Activated CD4-positive, alpha-beta T cell treated with anti-CD3 and anti-CD28 coated beads for 36 hours (primary cell): ENCODE measurements at places on chromosomes 7 and 10. TPM values are rescaled to one million over a fixed set of nuclear protein-coding genes. Genes with fewer than 3 reads are reported as not detected.

The CHAT gene
- total RNA-seq, result not detected

The DGKI gene
- total RNA-seq, result 2.9 TPM

The ANKRD2 gene
- total RNA-seq, result not detected

The PRR15 gene
- not detected for total RNA-seq

The ACHE gene
- total RNA-seq, result not detected

The SLC16A9 gene
- total RNA-seq, result 1.4 TPM

DNA sequence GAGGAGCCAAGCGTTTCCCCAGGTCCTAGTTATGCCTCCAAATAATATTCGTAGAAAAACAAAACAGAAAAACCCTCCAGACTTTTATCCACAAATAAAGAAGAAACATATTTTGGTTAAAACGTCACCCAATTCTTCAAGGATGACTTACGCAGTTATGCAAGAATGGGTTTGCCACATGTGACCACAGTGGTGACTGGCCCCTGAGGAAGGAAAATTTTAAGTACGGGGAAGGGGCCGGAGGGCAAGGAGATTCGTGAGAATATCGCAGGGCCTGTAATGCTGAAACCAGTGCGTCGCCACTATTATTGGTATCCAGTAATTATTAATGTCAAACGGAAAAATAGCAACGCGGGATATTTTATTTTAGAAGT is 537 bp upstream of the MRPS24 start:
- peak; percentile 57 for DNase-seq

DNA sequence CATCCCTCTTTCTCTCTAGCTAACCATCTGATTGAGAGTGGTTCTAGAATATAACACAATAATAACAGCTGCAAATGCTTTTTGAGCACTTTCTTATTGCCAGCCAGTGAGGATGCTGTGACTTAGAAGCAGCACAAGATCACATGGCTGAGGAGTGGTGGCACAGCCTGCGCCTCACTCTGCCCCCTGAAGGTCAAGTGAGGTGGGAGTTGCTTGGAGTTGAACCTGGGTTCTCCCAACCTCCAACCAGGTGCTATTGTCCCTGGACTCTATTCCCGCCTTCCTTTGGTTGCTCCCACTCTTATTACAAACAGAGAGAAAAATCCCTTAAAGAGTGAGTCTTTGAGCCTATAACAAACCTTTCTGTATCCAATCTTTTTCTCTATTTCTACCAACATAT is 280.3 kb upstream of the PODXL start:
- no peak for DNase-seq

DNA sequence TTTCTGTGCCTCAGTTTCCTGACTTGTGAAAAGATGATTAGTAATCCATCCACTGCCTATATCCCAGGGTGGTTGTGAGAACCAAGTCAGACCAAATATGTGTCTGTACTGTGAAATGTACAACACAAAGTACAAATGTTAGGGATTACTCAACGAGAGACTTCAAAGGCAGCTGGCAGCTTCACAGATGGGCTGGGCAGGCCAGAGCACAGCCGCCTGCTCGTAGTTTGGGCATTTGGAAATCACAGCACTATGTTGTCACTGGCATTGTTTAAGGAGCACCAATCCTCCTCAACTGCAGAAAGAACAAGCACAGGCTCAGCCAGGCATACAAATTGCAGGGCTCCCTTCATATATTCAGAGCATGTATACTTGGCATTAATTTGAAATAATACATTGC is 64.5 kb upstream of the C10orf90 start:
- no peak for DNase-seq

DNA sequence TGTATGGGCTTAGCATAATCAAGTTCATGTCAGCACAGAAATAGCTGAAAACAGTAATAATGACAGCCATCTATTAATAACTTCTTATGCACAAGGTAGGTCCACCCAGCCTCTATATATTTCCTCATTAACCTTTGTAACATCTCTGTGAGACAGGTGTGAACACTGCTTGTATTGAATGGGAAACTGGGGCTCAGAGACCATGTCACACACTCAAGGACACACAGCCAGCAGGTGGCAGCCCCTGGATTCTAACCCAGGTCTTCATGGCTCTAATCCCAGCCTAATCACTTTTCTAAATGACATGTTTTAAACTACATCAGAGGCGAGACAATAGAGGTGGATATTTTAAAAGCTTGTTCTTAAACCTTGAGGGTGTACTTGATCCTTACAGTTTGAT is 591.4 kb downstream of the PARD3 start:
- peak; percentile 29 for DNase-seq

DNA sequence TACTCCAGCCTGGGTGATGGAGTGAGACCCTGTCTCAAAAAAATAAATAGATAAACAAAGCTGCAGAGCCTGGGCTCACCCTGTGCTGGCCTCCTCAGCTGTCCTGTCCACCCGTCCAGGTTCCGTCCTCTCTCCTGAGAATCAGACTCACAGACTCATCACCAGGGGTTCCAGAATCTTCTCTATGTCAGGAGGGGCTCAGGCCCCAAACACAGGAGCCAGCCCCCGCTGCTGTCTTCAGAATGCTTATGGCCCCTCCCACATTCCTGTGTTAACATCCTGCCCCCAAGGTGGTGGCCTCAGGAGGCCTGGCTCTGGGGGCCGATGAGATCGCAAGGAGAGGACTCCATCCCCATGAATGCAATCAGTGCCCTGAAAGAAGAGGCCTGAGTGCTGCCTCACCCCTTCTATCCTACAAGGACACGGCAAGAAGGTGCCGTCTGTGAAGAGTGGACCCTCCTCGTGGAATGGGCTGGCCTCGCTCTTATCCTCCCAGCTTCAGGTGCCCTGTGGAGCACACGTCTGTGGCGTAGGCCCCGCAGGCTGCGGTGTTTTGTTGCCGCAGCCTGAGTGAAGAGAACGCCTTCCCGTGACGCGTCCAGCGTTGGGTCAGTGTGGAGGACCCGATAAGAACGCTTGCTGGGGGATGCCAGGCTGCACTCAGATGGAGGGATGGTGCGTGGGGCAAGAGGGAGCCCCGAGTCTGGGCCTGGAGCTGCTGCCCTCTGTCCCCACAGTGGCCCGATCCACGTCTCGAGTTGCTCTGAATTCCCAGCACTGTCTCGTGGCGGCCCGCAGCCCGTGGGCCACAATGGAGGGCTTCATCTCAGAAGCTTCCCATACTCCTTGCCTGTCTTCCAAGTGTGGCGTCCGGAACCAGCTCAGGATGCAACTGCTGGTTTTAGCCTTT is 77.1 kb downstream of the INPP5A start:
- DNase-seq, result no peak

- no peak for DNase-seq
These were observed 42.5 kb upstream of the INPP5A start for GRCh38 chr10:132494866-132495630.

- DNase-seq, result no peak
These were observed 17.2 kb downstream of the BAZ1B start for GRCh38 chr7:73504920-73505319.

DNA sequence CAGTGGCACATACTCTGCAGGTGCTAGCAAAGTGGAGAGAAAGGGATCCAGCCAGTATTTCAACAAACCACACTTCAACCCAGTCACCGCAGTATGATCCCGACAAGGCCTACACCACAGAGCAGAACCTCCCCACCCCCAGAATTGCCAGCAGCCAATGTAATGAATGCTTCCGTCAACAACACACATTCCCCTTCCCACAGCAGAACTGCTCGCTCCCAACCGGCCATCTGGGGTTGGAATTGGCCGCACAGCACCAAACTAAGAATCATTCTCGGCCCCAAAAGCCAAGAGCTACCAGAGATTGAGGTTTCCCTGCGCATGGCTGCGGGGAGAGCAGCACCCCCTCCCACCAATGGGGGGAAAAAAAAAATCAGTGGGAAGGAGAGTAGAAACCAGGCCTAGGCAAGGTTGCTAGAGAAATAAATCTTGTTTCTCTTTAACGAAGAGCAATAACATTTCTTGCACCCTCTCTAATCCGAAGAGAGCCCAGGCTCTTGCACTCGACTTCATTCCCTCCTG is 1.1 kb downstream of the WASL start:
- peak; percentile 61 for DNase-seq

- DNase-seq, result no peak
These were observed 985.7 kb upstream of the LRRTM3 start for GRCh38 chr10:65940105-65940504.

- no peak for DNase-seq
These were observed 10.5 kb downstream of the SEMA3C start for GRCh38 chr7:80908360-80908797.

GRCh38 chr10:91705948-91706670 is 73.2 kb upstream of the PPP1R3C start:
- no peak for DNase-seq

- DNase-seq, result peak; percentile 64
These were observed 1.3 kb upstream of the BMPER start for GRCh38 chr7:33903791-33904680.

DNA sequence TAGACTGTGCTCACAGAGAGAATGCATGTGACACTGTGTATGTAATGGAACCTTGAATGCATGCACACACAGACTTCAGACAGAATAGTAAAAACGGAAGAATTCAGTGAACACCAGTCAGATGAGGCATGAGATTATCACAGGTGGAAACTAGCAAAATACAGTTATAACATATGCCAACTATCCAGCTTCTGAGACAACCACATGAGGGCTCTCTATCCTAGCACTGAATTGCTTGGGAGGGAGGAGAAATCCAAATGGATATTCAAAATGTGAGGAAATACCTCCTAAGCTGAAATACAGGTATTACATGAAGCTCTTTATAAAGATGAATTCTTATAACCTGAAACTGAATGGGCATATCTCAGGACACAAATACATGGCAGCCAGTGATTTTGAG is 30.6 kb downstream of the GARS1 start:
- DNase-seq, result no peak

DNA sequence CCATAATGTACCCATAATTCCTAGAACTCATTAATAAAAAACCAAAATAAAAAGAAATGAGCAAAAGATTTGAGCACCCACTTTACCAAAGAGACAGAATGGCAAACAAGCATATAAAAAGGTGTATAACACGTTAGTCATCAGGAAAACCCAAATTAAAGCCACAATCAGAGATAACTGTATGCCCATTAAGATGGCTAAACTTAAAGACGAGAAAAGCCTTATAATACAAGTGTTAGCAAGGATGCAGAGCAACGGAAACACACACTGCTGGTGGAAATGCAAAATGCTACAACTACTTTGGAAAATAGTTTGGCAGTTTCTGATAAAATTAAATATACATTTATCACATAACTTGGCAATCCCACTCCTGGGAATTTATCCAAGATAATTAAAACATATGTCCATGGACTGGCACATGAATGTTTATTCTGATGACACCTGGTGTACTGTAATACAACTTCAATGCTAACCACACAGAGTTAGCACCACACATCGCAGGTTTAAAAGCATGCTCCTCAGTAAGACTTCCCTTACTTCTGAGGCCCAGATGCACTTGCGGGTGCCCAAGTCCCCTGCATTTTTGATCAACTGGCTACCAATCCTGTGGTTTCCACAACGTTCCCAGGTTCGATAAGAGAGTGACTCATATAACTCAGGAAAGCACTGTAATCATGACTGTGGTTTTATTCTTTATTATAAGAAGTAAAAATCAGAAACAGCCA is 158.6 kb downstream of the SNX13 start:
- DNase-seq, result no peak

- no peak for DNase-seq
These were observed 5.8 kb downstream of the IDE start for GRCh38 chr10:92567952-92568600.

DNA sequence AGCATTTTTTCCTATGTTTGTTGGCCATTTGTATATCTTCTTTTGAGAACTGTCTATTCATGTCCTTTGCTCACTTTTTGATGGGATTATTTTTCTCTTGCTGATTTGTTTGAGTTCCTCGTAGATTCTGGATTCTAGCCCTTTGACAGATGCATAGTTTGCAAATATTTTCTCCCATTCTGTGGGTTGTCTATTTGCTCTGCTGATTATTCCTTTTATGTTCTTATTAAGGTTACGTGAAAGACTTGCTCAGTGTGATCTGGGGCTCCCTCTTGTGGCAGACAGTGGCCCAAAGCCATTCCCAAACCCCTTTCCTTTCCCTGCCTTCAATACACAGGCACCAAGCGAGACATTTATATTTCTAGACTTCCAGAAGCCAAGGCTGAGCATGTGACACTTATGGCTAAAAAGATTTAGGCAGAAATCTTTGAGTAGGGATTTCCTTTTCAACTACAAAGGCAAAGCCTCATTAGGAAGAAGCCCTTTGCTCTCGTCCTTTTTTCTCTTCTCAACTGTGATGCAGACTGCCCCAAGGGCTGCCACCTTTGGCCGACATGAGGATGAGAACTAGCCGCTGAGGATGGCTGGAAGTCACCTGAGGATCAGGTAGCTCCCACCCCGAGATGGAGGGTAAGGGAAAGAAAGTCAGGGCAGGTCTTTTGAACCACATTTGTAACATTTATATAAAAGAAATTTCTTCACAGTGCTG is 23.6 kb downstream of the ST8SIA6 start:
- peak; percentile 77 for DNase-seq

DNA sequence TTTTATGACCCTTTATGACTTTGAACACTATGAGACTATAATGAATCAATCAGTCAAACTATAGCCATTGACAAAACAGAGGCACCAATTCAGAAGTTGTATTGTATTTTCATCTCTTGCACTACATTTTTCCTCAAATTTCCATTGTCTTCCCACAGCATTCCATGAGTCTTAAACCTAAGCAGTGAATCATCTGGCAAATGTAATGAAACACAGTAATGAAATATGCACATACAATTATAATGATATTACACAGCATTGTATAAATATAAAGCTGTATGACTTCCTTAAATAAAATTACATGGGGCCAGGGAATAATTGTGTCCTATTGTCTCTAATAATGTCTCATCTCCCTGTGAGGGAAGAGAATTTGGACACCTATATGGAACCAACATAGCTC is 45.0 kb downstream of the VWDE start:
- DNase-seq, result no peak

GRCh38 chr7:165661-166337 is 26.6 kb upstream of the FAM20C start:
- DNase-seq, result no peak

DNA sequence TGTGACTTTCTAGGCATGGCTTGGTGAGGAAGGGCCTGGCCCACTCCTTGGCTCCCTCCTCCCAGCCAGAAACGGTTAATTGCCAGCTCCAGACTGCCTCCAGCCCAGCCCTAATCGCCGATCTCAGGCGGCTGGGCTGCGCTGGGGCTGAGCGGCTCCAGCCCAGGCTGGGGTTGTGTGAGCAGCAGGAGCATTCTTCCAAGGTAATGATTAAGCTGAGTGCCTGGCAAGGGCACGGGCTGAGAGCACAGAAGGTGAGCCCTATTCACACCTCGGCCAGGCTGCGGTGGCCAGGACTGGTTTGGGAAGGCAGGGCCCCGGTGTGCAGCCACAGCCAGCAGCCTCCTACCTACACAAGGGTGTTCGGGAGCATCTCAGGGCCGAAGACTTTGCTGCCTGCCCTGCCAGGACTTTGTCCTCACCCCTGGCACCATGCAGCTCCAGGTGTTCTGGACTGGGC is at the start of gene TMEM72:
Gene TMEM72 (plus strand): TSS at position 257 of the 460 bp plus-strand sequence. CDS start 176 bp downstream, at position 433.
- DNase-seq, result no peak

DNA sequence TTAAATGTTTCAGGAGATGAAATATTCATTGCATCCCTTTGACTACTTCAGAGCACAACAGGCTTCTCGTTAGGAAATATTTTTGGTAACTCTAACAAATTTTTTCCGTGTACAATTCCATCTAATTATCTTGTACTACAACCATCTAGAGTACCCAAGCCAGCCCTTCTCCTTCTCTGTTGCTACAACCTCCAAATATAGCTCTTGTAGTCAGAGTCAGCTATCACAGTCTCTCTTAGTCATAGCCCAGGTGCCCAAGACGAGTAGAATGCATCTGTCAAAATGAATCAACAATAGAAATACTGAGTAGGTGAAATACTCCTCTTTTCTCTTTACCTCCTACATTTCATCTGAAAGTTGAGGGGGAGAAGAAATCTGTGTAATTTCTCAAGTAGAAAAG is 74.0 kb downstream of the INHBA start:
- peak; percentile 9 for DNase-seq
